ENCODE measurements at places on chromosomes 4 and X.

- DNase-seq = no peak
Observed at GRCh38 chrX:69082055-69082752, 83.0 kb downstream of the PJA1 start.

GRCh38 chrX:73563738-73564068 is 706 bp downstream of the CHIC1 start:
- DNase-seq = no peak

- DNase-seq = no peak
Observed at GRCh38 chr4:8131210-8131609, 27.4 kb downstream of the ABLIM2 start.

DNA sequence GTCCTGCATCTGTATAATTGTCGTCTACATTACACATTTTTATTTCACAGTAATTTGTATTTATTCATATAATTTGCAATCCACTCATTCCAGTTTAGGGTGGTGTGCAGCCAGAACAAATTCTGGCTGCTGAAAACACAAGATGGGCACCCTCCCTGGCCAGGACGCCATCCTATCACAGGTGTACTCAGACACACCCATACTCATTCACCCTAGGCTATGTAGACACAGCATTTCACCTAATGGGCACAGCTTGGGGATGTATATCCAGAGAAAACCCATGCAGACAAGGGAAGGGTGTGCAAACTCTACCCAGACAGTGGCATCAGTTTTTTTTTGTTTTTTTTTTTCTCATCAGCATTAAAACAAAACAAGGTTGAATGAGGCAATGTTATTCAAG is 73.1 kb downstream of the HMGB2 start:
- no peak for DNase-seq

- DNase-seq = no peak
Observed at GRCh38 chr4:86910820-86911684, 18.8 kb upstream of the C4orf36 start.

- no peak for DNase-seq
Observed at GRCh38 chr4:99749445-99750391, 66.9 kb upstream of the DAPP1 start.

- DNase-seq = no peak
Observed at GRCh38 chr4:176970853-176971252, 178.1 kb upstream of the VEGFC start.

DNA sequence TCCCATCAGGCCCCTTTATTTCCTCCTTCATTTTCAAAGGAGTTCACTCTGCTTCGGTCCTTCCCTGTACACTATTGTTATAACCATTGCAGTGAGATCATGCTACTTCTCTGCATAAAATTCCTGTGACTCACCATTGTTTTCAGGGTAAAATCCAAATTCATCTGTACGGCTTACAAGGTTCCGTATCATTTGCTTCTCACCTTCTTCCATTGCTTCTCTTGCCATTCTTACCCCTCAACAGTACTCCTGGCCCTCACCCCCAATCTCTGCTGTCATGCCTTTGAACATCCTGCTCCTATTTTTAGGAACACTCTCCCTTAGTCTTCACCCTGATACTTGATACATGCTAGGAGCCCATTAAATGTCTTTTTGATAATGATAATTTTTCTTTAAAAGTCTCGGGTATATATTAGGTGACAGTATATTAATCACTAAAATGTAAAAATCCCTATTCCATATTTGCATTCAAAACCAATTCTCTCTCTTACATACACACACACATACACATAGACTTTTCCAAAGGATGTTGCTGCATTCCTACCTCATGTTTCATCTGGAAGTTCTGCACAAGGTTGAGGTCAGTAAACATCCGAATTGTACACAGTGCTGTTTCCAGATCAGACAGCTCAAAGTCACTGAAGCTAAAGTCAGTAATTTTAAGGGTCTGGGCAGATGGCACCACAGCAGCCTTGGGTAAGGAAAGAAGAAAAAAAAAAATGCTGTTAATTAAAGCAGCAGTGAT is 103.4 kb downstream of the PDE5A start:
- DNase-seq = no peak

- DNase-seq = no peak
Observed at GRCh38 chr4:21893136-21893535, 55.4 kb downstream of the KCNIP4 start.

- no peak for DNase-seq
Observed at GRCh38 chr4:164304861-164305260, 449.1 kb upstream of the SMIM31 start.

- no peak for DNase-seq
Observed at GRCh38 chrX:24260842-24261550, 52.9 kb downstream of the SUPT20HL2 start.

DNA sequence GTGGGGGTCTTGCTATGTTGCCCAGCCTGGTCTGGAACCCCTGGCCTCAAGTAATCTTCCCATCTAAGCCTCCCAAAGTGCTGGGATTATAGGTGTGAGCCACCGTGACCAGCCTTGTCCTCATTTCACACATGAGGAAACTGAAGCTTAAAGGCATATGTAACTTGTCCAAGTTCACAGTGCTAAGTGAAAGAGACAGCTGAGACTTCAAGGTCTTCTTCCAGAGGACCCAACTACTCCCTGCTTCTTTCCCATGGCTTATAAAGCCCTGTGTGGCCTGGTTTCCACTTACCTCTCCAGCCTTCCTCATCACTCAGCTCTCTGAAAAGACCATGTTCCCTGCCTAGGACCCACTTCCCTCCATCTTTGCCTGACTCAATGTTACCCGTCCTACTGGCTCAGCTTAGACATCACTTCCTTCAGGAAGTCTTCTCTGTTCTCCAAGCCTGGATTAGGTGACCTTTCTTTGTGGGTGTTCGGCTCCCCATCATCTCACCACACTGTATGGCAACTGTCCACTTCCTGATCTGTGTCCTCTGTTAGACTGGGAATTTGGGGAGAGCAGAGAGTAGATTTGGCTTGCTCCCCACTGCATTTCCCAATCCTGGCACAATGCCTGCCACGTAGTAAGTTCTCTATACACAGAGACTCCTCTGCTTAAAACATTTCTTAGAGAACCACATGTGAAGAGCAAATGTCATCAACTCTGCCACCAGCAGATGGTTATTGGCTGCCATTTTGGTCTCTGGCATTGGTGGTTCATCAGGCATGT is 30.4 kb upstream of the LAMP2 start:
- DNase-seq = no peak

DNA sequence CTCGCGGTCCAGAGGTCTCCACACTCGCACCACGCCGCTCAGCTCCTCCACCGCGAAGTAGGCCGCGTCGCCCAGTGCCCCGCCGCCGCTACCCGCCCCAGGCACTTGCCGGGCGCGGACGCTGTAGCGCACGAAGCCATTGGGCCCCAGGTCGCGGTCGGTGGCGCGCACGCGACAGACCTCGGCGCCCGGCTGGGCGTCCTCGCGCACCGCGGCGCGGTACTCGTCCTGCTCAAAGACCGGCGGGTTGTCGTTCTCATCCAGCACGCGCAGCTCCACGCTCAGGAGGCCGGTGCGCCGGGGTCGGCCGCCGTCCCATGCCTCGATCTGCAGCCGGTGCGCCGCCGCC is 1.4 kb downstream of the DCHS2 start:
- DNase-seq = no peak

DNA sequence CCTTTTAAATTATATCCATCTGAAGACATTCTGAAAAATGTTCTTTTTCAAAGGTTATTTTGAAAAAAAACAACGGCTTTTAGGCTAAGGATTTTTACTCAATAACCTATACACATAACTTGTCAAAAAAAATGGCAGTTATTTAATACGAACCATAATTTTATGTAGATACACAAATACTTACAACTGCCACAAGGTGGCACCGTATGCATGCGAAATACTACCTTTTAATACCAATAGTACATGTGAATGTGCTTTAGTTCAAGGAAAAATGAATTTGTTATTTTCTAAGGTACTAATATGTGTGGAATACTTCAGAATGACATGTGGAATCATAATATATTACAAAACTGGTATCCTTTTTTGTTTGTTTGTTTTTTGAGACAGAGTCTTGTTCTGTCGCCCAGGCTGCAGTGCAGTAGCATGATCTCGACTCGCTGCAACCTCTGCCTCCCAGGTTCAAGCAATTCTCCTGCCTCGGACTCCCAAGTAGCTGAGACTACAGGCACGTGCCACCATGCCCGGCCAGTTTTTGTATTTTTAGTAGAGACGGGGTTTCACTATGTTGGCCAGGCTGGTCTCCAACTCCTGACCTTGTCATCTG is 4.6 kb upstream of the MAD2L1 start:
- no peak for DNase-seq

- no peak for DNase-seq
Observed at GRCh38 chr4:104966349-104967033, 180.2 kb upstream of the TET2 start.

DNA sequence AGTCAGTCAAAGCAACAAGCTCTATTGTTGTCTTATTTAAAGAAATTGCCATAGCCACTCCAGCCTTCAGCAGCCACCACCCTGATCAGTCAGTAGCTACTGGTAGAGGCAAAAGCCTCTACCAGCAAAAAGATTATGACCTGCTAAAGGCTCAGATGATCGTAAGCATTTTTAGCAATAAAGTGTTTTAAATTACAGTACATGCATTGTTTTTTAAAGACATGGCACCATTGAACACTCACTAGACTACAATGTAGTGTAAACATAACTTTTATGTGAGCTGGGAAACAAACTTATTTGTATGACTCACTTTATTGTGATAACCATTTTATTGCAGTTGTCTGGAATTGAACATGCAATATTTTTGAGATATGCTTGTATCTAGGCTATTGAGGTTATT is 32.3 kb upstream of the DYNLT3 start:
- DNase-seq = no peak

GRCh38 chr4:158129694-158130093 is 43.1 kb downstream of the GASK1B start:
- no peak for DNase-seq

DNA sequence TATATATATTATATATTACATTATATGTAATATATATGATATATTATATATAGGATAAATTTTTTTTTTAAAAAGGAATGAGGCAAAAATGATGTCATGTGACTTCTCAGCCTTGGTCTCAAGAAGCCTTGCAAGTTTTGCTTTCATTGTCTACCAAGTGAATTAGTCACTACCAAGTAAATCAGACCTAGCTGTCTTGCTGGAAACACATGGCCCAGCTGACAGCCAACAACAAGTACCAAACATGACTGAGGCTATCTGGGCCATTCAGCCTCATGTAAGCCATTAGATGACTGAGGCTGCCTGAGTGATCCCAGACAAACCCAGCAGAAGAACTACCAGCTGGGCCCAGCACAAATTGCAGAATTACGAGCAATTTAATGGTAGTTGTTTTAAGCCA is 44.9 kb downstream of the HAND2 start:
- DNase-seq = no peak

DNA sequence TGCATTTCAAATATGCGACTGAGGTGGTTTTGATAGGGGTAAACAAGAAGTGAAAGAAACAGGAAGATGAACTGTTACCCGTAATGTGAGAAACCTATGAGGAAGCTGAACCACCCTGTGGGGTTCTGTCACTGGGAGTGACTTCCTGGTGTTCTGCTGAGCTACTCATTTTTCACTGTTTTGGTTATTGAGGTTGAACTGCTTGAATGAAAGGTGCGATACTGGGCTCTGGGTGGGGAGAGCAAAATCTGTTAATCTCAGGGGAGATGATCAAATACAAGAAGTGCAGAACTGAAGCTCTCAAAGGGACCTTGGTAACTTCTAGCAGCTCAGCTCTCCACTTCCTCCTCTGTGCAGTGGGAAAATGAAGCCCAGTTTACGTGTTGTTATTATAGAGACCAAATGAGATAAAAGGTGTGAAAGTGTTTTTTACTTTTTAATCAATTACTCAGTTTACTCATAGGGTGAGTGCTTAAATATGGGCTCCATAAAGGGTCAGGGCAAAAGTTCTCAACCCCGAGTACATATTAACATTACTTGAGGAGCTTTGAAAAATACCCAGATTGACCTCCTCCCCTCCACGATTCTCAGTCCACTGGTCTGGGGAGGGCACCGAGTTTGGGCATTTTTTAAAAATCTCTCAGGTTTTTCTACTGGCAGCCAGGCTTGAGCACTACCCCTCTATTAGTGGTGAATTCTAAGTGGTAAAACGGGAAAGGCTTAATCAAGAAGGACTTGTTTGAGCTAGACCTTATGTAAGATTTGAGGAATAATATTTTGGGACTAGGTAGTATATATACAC is 66.7 kb downstream of the COQ2 start:
- peak; percentile 49 for DNase-seq
